ENCODE measurements at places on chromosomes 2 and 18.

DNA sequence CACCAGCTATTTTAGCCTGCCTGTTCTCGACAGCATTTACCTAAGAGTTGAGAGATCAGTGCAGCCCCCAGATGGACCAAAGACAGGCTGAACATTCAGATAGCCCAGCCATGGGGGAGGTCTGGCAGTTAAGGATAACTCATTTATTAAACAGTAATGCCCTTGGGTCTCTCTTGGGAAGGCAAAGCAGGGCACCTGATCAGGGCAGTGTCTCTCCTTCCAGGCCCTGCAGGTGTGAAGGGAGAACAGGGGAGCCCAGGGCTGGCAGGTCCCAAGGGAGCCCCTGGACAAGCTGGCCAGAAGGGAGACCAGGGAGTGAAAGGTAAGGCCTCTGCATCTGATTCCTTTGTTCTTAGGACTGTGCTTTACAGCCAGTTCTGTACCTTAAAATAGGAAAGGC is 49.6 kb downstream of the MARCO start:
- no peak for DNase-seq

DNA sequence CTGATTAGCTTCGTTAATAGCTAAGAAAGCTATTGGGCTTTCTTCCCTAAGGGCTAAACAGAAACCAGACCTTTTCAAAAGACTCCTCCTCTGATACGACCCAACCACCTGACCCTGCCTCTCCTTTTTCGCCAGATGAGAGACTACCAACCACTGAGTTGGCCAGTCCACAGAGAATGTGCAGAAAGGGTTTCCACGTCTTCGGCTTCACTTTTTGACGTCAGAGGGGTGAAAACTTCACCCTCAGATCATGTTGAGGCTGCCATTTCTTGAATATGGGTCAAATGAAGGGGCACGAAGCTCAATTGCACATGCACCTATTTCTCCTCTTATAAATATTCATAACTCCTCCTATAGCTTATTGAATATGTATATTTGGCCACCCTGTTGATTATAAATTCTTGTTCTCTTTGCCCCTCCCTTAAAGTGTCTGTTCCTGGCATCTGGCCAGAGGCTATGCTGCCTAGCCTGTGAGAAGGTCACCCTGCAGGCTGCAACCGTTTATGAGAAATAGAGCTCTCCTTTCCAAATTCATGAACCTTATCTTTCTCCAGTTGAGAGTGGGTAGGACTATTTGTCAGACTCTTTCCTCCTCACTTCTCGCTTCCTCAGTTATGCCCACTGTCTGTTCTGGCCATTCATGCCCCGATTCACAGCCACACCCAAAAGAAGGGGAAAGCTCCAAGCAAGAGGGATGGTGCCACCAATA is 301.6 kb downstream of the STK39 start:
- DNase-seq, result no peak

GRCh38 chr18:25678221-25678620 is 326.3 kb upstream of the ZNF521 start:
- no peak for DNase-seq

GRCh38 chr2:220335591-220335915 is 708.1 kb downstream of the SLC4A3 start:
- DNase-seq, result no peak

DNA sequence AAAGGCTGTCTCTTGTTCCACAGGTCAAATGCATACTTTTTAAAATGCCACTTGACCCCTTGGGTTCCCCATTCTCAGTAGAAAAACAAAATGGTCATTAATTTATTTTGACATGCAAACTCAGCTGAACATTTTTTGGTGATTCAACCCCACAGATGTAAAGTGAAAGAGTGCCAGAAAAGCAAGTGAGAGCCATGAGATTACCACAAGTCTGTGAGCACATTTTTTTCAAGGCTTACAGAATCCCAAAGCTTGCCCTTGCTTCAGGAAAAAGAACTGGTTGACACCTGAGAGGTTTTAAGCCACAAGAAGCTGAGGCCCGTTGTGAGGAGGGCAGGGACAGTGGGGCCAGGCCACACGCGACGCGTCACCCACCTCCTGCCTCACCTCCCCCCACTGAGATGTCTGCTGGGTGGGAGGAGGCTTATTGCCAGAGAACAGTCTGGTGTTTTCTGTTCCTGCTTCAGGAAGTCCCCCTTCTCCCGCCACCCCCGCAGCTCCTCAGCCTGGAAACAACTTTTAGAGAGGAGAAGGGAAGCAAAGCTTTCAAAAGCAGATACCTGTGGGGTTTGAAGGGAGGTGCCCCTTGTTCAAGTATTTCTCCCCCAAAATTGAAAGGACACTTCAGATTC is 70.4 kb upstream of the CYP1B1 start:
- no peak for DNase-seq

GRCh38 chr2:112031473-112032223 is 23.4 kb upstream of the TMEM87B start:
- DNase-seq, result no peak

GRCh38 chr18:12637393-12637792 is 20.5 kb downstream of the SPIRE1 start:
- no peak for DNase-seq

- no peak for DNase-seq
Observed at GRCh38 chr18:63868546-63868945, 19.0 kb upstream of the SERPINB2 start.

DNA sequence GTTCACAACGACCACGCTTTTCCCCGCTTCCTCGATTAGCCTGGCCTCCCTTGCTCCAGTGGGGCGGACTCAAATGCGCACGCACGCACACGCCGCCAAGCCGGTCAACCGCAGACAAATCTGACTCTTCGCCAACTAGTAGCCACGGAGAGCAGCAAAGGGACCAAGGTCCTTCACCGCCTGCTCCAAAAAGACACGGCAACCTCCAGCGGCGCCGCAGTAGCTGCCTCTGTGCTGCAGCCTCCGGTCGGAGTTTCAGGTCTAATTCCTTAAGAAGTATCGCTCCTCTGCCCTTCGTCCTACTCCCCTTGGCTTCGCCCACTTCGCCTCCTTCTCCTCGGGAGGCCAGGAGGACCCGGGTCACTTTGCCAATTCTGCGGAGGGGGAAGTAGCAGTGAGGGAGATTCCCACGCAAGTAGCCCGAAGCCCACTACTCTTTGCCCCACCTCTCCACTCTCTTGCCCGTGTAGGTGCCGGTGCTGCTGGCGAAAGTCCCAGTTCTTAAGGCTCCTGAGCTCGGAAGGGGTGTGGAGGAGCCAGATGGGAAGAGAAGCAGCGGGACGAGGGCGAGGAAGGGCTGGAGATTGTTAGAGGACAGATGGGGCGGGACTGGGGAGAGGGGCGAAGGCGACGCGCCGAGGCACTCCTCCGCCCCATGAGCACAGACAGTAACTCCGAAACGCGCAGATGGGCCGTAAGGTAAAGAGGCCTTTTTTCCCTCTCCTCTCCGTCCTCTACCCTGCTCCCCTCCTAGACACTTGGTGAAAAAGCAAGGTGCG is 615 bp downstream of the AKAIN1 start:
- no peak for DNase-seq

- no peak for DNase-seq
Observed at GRCh38 chr2:241279828-241280227, 35.6 kb downstream of the HDLBP start.

DNA sequence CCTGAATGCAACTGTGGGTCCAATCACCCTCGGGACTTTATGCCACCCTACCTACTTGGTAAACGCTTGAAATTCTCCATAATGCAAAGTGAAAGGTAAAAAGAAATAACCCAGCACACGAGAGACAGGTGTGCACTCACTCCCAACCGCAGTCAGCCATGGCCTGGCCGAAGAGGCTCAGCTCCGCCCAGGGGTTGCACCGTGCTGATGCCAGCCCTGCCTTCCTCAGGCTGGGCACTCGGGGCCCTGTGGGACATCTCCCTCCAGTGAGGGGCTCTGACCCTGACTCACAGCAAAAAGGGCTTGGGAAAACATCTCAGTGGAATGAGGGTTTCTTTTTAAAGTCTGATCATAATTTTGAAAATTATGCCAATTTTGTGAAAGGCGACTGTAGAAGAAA is 13.3 kb downstream of the SLC66A2 start:
- DNase-seq, result no peak
